ENCODE measurements at places on chromosomes 5 and 9.

DNA sequence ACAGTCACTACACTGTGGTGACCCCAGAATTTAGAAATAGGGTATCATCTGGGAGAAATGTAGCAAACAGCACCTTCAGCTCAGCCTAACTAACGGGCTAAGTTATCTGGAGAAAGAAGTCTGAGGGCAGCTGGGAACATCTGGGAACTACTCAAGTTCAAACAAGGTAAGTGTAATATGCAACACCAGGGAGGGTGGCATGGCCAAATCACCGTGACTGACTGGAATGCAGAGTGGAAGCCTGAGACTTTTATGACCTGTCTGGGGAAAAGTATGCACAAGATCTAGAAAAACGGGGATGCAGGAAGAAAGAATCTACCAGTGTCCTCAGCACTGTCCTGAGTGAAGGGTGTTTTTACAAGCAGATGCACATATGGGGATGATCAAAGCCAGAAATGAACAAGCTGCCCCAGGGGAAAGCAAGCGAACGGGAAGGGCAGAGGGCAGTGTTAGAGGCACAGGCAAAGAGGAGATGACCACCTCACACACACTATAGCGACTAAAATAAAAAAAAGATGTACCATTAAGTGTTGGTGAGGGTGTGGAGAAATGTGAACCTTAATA lies 59.9 kb downstream of the SERINC5 start:
- DNase-seq, result no peak

GRCh38 chr5:136166909-136167308 lies 26.1 kb downstream of the SMIM32 start:
- DNase-seq, result no peak

DNA sequence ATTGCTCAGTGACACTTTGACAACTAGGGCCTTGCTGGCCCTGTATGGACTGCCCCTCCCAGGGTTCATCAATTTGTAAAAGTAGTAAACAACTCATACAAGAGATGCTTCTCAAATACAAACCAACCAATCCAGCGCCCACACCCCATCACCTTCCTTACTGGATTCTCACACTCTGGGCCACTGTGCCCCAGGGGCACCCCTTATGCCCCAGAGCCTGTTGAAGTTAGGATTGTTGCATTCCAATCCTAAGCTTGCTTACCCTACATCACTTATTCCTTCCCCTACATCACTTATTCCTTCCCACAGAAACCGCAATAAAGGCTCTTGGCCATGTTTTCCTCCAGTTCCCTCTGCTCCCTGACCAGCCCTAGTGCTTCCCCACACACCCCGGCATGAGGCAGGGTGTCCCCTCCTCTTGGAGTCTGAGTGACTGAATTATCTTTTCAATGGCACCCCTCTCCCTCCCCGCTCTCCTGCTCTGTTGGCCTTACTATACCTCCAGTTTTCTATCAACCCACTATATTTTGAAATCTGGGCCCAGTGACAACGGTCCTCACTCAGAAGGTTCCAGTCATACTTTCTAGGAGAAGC lies 182.4 kb upstream of the S1PR3 start:
- DNase-seq, result no peak

- no peak for DNase-seq
Measured at GRCh38 chr5:131223751-131224386, 40.0 kb upstream of the CDC42SE2 start.

- DNase-seq, result no peak
Measured at GRCh38 chr9:104780796-104781395, 17.0 kb downstream of the NIPSNAP3B start.

DNA sequence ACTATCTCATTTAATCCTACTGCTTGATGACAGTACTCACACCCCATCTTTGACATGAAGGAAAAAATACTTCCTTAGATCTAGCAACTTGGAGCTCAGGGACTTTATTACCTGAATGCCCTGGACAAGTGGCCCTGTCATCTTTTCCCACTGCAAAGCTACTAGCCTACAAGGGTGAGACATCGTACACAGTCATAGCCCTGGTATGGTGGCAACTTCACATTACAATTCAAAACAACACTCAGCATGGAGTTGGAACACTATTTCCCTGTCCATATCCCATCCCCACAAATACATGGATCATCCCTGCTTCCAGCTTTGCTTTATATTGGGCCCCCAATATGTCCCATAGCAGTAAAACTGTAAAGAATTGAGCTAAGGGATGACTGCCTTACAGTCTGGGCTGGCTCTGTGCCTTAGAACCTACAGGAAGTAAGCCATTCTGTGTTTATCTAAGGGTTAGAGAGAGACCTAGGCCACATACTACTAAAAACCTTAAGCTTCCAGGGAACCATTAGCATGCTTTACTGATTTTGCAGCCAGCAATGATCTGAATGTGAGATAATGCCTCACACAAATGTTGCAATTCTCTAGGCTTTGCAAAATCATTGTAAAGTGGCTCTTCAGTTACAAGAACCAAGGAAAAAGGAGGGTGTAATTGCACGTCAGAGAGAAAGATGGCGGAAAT lies 55.9 kb downstream of the OTULIN start:
- DNase-seq, result no peak

DNA sequence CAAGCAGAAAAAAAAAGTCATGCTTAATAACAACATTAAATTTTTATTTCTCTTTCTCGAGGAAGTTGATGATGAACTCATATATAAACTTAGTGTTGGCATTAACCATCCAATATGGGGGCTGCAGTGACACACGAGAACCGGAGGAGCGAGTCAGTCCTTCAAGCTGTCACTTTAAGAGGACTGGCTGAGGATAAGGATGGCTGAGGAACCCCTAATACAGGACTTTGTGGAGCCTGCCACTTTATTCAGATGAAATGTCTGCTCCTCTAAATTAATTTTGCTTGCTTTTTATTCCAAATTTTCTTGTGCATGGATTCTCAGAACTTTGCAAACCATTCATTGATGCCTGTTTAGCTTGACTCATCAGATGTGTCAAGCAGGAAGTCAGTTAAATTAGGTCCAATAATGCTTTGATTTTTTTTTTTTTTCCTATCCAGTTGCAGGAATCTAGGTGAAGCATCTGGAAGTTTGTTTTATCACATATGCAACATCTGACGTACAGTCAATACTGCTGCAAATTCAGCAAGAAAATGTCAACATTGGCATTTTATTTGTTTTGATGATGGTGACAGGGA lies 144.2 kb upstream of the COL5A1 start:
- no peak for DNase-seq

GRCh38 chr5:96348536-96348935 lies 84.5 kb downstream of the PCSK1 start:
- no peak for DNase-seq

GRCh38 chr5:146794326-146795029 lies 84.1 kb downstream of the PPP2R2B start:
- no peak for DNase-seq

GRCh38 chr9:91489361-91489899 lies 65.8 kb upstream of the NFIL3 start:
- DNase-seq, result no peak

- no peak for DNase-seq
Measured at GRCh38 chr5:173435447-173435846, 107.2 kb upstream of the STC2 start.

- no peak for DNase-seq
Measured at GRCh38 chr5:157729858-157730257, 1.4 kb upstream of the THG1L start.

- no peak for DNase-seq
Measured at GRCh38 chr5:15929611-15930263, 249.9 kb downstream of the MARCHF11 start.

DNA sequence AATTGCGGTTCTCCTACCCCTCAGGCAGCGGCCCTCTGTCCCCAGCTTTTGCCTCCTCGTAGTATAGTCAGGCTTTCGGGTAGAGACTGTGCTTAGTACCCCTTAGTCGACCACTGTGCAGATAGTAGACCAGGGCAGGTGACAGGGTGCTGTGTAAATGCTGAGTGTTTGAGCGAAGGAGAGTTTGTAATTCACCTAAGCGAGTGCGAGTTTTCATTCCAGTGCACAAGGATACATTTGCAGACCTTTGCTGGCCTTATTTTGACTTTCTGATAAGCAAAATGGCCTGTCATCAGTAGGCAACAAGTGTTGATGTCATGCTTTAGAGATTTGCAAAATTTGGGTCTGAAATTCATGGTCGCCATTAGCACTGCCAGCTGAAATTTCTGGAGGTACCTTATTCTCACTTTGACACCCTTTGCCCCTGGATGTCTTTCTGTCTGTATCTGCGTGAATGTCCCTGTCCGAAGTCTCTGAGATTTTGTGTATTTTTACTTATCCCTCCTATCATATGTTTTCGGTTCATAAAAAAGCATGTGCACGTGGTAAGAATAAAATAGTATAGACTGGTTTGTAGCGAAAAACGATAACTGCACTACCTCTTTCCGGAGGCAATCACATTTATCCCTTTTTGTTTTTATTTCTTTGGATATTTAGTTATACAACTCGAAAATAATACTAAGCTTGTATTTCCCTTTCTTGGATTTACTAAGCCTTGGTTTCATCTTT lies 1.9 kb downstream of the LMNB1 start:
- DNase-seq, result no peak

GRCh38 chr5:141477044-141477575 lies 1.3 kb downstream of the PCDHGC3 start:
- no peak for DNase-seq

- DNase-seq, result no peak
Measured at GRCh38 chr5:1245905-1246576, 20.9 kb downstream of the SLC6A18 start.

Measured in NCI-H526 treated with DMSO at 0.1 percent for 48 hours (cell line).